ENCODE measurements at places on chromosomes 2 and 18.
A peak's percentile ranks its signal among the peaks of the same experiment; 100 is the strongest.

DNA sequence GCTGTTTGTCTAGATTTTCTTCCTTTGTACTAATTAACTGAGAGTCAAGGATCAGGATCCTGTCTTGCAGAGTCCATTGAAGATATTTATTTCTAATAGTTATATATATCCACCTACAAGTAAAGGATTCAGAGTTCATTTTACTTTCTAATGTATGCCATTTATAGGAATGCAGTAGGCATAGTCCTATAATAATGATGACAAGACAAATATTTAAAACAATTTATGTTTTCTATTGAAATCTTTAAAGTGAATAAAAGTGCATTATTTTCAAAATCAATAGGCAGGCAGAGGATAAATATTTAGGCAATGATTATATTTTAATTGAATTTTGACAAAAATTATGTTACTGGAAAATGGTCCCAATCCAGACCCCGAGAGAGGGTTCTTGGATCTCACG is 1430.8 kb upstream of the NXPH2 start:
- DNase-seq, result no peak

DNA sequence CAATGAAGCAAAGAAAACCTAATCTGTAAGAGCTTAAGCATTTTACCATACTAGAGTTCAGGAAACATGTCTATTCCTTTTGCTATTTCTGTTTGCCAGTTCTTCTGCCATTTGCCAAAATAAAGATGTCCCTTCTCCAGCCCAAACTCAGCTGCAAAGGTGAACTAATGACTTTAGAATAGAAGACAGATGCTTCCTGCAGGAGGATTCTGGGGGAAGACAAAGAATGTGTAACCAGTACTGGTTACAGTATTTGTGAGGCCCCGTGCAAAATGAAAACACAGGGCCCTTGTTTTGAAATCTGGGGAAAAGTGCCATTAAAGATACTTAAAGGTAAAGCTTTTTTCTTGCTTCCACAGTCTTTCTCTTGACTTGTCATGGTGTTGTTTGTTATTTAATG is 34.3 kb upstream of the MTX2 start:
- no peak for DNase-seq

GRCh38 chr2:160347269-160347863 is 146.2 kb downstream of the RBMS1 start:
- no peak for DNase-seq

DNA sequence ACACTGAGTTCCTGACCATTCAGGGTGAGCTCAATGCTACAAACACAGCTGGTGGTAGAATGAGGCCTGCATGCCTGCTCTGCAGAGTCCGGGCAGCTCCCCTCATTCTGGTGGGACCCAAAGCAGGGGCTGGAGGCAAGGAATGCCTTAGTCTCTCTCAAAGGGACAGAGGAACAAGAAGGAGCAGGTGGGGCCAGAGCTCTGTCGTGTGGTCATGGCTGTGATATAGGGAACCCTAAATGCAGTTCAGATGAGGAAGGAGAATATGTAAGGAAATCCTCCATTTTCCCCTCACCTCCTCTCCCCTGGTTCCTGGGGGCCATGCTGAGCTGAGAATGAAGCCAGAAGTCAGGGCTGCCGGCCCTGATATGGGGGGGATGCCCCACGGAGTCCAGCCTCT is 334.3 kb downstream of the CYP26B1 start:
- no peak for DNase-seq

GRCh38 chr18:5237083-5237722 is 40.1 kb upstream of the AKAIN1 start:
- DNase-seq, result no peak

DNA sequence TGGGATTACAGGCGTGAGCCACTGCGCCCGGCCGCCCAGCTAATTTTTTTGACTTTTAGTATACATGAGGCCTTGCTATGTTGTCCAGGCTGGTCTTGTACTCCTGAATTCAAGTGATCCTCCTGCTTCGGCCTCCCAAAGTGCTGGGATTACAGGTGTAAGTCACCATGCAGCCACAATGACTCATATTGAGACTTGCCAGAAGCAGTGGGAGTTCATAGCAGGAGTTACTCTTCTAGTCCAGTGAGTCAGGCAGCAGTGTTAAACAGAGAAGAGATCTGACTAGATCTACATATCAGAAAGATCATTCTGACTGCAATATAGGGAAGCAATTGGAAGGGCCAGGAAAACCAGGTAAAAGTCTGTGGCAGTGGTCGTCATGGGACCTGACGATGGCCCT is 1.5 kb upstream of the FLACC1 start:
- no peak for DNase-seq

DNA sequence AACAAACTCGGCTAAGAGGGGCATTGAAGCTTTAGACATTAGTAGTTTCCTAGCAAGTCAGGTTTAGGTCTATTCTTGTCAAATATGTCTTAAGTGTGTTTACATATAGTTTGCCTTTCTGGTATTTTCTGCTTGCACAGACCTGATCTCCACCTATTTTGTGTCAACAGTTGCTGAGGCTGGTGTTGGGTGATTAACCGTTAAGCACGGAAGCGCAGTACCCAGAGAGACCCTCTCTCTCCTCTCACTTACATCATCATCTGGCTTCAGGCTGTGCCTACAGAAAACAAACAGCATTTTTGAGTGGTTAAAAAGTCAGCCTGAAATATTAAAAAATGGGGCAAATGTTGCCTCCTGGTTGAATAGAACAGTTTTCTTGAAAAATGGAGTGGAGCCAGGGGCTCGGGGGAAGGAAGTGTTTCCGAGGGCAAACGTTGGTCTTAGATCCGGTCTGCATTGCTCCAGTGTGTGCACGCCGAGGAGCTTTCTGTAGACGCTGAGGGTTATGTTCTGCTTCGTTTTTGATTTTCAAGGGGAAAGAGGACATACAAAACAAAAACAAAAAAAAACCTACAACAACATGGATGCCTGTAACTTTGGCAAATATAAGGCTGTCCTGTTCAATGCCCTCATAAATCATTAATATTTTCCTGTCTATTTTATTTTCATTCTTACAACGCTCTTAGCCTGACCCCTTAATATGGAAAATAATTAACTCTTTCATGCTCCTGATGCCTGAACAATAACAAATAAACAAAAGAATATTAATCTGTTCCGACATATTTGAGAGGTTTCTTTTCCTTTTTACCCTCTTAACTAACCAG is 120.8 kb downstream of the MEIS1 start:
- DNase-seq, result no peak

GRCh38 chr18:45197526-45197970 is 417.7 kb upstream of the SLC14A2 start:
- DNase-seq, result peak; percentile 31

GRCh38 chr2:42192652-42193566 is 23.8 kb downstream of the EML4 start:
- DNase-seq, result no peak

DNA sequence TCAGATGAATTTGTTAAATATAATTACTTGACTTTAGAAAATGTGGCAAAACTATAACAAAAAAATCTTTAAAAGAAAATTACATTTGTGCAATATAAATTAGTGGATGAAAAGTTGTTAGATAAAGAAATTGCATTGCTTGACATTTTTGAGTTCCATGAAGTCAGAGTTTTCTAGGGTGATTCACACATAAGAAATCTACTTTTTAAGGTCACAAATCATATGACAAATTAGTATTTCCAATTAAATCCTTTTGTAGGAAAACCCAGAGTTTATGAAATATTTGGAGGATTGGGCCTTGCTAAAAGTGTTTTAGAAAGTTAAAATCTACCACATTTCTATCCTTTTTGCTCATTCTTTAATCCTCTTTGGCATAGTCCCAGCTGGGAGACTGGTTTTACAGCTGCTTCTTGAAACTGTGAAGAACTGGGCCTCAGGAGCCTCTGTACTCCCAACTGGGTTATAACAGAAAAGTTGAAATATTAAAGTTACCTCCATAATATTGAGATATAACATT is 289.2 kb downstream of the LRRTM4 start:
- no peak for DNase-seq

- no peak for DNase-seq
These were observed 31.4 kb downstream of the C18orf54 start for GRCh38 chr18:54389143-54389505.

DNA sequence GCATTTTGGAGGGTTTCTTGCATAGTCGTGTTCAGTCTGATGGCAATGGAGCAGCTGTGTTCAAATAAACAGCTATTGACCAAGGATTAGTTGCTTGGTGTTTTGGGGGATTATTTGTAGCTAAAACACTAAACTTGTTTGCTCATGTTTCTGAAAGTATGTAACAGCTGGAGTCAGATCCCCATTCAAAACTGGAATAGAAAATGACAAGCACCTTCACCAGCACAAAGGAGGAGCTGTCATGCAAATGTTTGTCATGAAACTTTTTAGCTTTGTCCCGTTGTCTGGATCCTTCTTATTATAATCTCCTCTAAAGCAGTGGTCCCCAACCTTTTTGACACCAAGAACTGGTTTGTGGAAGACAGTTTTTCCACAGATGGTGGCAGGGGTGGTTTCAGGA is 96.9 kb upstream of the ZNF236 start:
- DNase-seq, result no peak

GRCh38 chr2:166375736-166376487 is at the start of gene SCN9A:
Gene SCN9A (minus strand): TSS chr2:166375944. CDS start chr2:166311756, 64,188 bp downstream.
- DNase-seq, result peak; percentile 81

- DNase-seq, result no peak
These were observed 663.6 kb upstream of the NRXN1 start for GRCh38 chr2:51695531-51695930.

DNA sequence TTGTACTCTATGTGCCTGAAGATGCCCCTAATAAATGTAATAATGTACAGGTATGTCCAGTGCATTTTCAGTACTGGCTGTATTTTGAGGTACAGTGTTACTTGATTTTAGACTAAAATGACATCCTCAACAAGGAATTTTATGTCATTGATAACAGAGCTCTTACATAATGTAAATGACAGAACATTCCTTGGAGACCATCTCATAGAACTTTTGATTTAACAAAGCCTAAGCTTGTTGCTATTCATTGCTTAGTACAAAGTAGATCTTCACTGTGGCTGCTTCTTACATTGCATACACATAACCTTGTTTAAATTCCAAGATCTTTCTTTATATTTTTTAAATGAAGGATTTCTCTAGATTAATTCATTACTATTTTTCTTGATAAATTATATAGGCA is 24.1 kb downstream of the DYNC1I2 start:
- DNase-seq, result no peak

DNA sequence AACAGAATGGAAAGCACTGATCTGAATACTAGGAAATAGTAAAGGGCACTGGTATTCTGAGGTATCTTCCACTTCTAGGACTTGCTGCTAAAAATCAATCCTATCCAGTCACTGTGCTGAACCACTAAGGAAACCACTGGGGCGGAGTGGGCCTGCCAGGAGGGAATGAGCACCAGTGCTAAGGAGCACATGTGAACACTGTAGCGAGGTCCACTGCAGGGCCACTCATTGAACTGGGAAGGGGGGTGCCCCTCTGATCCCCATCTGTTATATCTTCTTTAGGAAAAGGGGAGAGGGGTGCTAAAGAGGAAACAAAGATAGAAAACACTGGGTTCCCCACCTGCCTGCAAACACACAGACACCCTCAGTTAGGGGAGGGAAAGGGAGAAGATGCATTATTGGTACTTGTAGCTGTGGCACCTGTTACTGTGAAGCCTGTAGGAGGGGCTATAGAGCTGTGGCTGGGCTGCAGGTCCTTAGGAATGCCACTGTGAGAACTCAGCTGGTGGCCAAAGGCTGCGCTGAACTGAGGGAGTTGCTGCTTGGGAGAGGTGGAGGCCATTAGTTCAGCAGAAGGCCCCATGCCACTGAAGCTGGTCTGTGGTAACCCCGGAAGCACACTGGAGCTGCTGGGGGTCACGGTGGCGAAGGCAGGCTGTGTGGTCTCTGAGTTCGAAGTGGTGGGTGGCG is 81.8 kb downstream of the INO80D start:
- DNase-seq, result peak; percentile 10

GRCh38 chr18:23151414-23152099 is 16.3 kb downstream of the CABLES1 start:
- no peak for DNase-seq

DNA sequence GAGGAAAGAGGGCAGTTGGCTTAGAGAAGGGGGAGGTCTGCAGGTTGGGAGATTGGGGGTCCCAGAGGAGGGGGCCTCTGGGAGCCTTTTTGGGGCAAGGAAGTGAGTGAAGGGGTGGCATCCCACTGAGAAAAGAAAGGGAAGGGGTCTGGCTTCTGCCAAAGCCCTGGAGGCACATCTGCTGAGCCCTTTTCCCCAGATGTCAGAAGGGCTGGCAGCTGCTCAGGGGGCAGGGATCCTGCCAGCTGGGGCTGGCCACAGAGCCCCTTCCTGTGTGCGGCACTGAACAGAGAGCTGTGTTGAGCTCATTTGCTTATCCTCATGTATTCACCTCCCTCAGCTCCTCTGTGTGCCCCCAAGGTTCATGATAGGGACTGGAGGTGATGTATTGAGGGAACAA is 54.5 kb downstream of the APOB start:
- no peak for DNase-seq

GRCh38 chr2:165811592-165812370 is 17.7 kb upstream of the GALNT3 start:
- no peak for DNase-seq
